T-helper 17 cell (primary cell): ENCODE measurements at places on chromosomes 11 and 22. TPM values are rescaled to one million over a fixed set of nuclear protein-coding genes. Genes with fewer than 3 reads are reported as not detected.

SLC37A2 gene
- 0.52 TPM for total RNA-seq

SCGB1D1 gene
- total RNA-seq = not detected

BRMS1 gene
- 53.9 TPM for total RNA-seq

DNA sequence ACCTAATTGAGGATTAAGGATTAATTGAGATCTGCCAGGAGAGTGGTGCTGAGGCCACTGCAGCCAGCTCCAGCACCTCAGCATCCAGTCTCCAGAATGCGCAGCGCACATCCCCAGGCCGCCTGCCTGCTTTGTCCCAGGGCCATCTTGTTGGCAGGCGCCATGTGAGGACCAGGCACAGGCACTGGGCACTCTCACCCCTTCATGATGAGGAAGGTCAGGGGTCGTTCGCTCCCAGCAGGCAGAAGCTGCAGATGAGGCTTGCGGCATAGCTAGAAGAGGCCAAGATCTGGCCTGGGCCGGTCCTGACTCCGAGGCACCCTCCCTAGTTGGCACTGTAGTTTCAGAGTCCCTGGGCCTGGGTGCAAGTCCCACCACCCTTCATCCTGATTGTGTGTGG lies 6.4 kb downstream of the CABP2 start:
- DNase-seq = no peak

DNA sequence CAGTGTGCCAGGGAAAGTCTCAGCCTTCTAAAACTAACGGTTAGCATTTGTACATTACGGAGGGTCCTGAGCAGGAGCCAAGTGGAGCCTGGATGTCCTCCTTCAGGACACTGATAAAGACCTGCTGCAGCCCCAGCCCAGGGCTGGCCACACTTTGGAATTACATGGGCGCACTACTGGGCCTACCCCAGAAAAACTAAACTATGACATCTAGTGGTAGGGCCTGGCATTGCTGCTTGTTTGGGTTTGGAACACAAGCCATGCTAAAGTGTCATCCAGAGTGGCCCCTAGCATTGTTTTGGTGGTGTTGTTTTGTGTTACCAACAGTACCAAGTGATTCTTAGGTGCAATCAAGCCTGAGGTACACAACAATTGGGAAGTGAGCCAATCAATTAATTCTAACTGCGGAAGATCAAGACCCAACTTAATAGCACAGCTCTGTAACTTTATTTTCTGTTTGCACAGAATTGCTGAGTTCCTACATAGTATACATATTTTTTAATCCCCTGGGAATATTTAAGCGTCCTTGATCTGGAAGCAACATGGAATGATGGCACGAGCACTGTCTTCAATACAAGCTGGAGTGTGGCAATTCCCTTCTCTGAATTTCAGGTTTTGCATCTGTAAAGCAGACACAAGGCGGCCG lies 340.7 kb downstream of the LARGE1 start:
- no peak for DNase-seq
